ENCODE measurements at places on chromosomes 11 and 22.

DNA sequence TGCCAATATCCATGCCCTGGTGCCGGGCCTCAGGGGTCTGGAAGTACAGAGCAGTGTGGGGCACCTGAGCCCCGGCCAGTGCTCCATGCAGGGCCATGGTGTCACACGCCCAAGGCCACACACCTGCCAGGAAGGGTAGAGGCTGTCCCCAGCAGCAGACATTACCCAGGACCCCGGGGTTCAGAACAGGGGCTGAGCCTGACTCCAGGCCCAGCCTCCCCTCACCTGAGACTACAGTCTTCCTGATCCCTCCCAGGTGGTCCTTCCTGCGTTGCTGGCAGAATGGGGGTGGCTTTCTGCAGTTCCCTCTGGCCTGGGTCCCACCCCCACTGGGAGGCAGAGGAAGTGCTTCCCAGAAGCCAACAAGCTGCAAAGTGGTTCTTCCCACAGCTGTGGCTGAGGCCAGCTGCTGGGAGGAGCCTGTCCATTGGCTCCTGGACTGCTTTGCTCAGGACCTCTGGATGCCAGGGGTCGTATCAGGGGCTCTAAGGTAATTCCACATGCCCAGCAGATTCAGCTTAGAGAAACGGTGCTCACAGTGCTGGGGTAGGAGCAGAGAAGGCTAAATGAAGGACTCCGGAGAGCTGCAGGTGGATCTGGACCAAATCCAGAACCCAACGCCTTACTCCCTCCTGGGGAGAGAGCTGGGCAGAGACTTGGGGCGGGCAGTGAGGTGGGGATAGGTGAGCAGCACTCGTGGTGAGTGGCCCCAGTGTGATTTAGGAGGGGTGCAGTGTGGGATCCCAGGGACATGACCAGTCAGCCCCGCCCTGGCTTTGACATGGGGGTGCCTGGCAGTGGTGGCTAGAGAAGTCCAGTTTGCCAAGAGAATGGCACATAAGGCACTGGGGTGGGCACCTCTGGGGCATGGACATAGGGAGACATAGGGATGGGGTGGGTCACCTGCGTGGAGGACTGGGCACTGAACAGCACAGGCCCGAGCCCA lies 12.6 kb downstream of the TCIRG1 start:
- no peak for DNase-seq

DNA sequence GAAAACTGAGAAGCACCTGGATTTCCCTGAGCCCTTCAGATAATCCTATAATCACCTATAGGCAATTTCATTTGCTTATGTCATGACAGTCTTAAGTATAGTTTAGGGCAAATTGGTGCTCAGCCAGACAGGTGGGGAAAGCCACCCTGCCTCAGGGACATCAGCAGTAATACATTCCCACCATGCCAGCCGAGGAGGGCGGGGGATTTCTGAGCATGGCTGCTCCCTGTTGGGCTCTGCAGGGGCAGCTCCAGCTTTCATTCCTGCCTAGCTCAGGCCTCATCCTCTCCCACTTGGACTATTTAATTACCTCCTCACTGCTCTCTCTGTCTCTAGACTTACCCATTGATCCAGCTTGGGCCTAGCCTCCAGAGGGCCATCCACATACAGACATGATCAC lies 9.0 kb upstream of the DRD2 start:
- DNase-seq, result no peak

GRCh38 chr11:92236856-92237255 lies 12.2 kb downstream of the FAT3 start:
- no peak for DNase-seq

DNA sequence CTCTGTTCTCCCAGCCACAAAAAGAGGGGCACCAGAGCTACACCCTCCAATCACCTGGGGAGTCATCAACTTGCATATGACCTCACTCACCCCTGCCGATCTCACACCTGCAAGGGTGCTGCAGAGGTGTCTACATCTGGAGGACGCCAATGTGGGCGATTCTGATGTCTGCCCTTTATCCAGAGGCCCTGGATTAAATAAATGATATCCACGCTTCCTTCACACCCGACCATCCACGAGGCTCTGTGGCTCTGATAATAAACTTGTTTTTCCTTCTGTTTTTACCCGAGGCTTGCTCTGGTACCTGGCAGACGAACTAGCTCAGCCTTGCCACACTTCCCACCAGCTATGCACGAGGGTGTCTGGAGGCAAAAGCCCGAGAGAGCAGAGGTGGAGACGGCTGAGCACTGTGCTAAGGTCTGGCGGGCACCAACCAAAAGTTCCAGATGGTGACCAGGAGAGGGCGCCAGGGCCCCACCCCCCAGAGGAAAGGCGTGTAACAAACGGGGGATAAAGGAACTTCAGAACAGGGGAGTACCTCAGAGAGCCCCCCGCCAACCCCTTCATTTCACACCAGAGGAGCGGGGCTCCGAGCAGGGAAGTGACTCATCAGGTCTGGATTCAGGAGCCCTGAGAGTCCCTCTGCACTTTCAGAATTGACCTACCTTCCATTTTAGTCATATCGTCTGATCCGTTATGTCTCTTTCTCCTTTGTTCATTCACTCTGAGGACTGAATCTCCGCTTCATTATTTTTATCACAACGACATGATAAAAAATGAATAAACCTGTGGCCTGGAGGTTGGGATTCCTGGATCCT lies 13.5 kb downstream of the SCN3B start:
- DNase-seq, result peak; percentile 55
